ENCODE measurements at places on chromosomes 7 and 10.

- peak; percentile 49 for DNase-seq
Measured at GRCh38 chr10:72334196-72334824, 20.4 kb downstream of the DNAJB12 start.

GRCh38 chr7:150879345-150879744 is 27.0 kb downstream of the AOC1 start:
- DNase-seq, result no peak

- no peak for DNase-seq
Measured at GRCh38 chr7:117083648-117084047, 130.3 kb downstream of the ST7 start.

GRCh38 chr7:47435889-47436312 is 146.0 kb downstream of the TNS3 start:
- DNase-seq, result peak; percentile 63

GRCh38 chr7:141452911-141453310 is 98.3 kb upstream of the AGK start:
- DNase-seq, result no peak

- DNase-seq, result peak; percentile 48
Measured at GRCh38 chr10:31782701-31783100, 145.9 kb downstream of the ARHGAP12 start.

- DNase-seq, result no peak
Measured at GRCh38 chr10:106652279-106652678, 512.2 kb downstream of the SORCS1 start.

Measured in hematopoietic multipotent progenitor cell treated with erythropoietin and hydrocortisone succinate and interleukin-3 and kit ligand, for 6 days (in vitro differentiated cells).